ENCODE measurements at places on chromosomes 6 and 20.

DNA sequence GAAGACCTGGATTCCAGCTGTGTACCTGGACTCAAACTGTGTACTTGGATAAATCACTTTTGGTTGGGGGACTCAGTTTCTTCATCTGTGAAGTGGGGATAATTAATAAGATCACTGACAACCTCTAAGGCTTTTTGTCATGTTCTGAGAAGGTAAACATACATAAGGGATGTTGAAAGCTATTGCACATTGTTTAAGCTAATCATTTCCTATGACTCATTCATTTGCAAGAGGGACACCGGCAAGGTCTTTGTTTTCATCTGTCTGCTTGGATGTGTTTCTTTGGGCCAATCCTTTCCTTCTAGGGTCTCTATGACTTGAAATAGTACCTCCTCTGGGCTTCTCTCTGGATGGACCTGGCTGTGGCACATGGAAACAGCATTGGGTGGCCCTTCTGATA lies 6.8 kb downstream of the PROKR2 start:
- H3K27me3 ChIP-seq: peaks cover 33% of the 10 kb centered on the region
- H3K27ac ChIP-seq: no peak overlapping the region
- H3K36me3 ChIP-seq: peaks cover 3% of the 10 kb centered on the region
- DNase-seq: no peak
- H3K4me3 ChIP-seq: no peak overlapping the region
- H3K4me1 ChIP-seq: no peaks in the 10 kb centered on the region

- no peak overlapping the region for H3K27ac ChIP-seq
- DNase-seq: no peak
Measured at GRCh38 chr6:43128926-43129325, 42.1 kb upstream of the SRF start.

GRCh38 chr20:57384953-57385761 lies 6.0 kb upstream of the RBM38 start:
- no peaks in the 10 kb centered on the region for H3K27me3 ChIP-seq
- H3K36me3 ChIP-seq: no peaks in the 10 kb centered on the region
- peaks cover 4% of the 10 kb centered on the region for H3K4me1 ChIP-seq
- DNase-seq: peak; percentile 69
- H3K27ac ChIP-seq: no peak overlapping the region
- H3K4me3 ChIP-seq: no peak overlapping the region

GRCh38 chr20:58714923-58715351 lies 22.3 kb downstream of the NPEPL1 start:
- no peaks in the 10 kb centered on the region for H3K36me3 ChIP-seq
- H3K27me3 ChIP-seq: no peaks in the 10 kb centered on the region
- H3K4me3 ChIP-seq: no peak overlapping the region
- H3K4me1 ChIP-seq: no peaks in the 10 kb centered on the region
- peak; percentile 60 for DNase-seq

All from type B pancreatic cell (in vitro differentiated cells).